Stimulated activated CD4-positive, alpha-beta T cell treated with anti-CD3 and anti-CD28 coated beads, Interleukin-12 subunit alpha, Interleukin-12 subunit beta, amount 100 ng/mL, for 24 hours (primary cell): ENCODE measurements at places on chromosomes 2 and 18.

GRCh38 chr2:159042115-159042850 is 73.8 kb downstream of the TANC1 start:
- no peak for DNase-seq

DNA sequence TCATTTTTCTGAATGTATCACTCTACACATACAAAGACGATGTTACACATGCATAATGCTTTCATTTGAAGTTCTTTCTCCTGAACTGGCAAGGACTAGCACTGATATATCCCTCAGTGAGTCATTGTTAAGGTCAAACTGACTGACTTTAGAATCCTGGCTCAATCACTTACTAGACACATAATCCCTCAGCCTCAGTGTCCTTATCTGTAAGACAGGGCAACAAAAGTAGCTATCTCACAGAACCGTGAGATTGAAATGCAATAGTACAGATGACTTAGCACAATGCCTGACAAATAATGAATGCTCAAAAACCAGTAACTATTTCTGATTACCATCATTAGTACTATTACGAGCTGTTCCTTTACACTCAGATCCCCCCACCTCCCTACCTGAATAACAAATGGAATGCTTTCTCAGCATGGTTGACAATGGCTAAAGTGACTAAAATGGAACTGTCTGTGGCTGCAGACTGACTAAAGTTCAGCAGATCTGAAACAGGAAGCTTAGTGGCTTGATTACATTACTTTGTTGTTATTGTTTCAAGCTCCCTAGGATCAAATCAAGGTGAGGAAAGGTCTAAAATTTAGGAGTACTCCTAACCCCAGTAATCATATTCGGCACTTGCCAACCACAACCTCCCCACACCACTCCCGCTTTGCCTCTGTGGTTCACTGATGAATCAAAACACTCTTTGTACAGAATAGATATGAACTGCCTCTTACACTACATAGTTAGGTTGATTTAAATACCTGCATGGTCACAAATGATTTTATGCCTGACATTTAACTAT is 35.8 kb upstream of the CACNB4 start:
- no peak for DNase-seq

DNA sequence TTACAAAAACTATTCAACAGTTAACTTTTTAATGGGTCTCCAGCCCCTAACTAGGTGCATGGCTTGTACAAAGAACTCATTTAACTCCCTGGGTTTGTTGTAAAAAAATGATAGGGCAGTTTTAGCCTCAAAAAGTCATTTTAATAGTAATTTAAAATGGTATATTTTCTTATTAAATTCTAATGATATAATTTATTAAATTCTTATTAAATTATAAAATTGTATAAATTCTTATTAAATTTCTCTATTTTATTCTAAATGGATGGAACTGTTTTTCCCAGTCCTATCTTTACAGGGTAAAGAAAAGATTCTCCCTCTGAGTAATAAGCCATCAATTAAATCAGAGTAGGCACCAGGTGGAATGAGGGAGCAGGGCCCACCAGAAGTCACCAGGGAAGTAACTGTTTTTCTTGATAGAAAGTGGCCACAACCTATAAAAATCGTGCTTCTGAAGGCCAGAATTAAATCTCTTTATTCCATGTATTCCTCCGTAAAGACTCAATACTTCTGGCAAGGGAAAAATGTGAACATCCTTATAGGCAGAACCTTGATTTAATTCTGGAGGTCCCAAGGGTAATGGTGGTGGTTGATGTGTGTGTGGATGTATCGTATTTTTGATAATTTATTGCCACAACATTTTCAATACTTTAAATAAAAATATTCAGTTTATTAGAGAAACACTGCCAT is 814 bp downstream of the FKBP7 start:
- no peak for DNase-seq

DNA sequence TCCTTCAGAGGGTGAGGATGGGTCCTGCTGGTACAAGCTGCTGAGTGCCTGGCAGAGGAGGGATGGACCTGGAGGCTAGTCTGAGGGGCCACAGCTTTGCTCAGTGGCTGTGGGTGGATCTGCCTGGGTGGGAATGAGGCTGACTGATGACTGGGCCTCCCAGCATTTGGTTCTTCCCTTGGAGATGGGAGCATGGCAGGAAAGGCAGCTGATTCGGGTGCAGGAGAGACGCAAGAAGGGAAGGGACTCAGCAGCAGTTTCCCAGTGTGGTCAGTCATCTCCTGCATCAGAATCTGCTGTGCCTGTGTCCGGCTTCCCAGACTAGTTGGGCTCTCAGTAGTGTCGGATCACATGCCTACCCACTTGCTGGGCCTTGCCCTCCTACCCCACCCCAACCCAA is 7.3 kb downstream of the WIPF1 start:
- DNase-seq, result no peak

GRCh38 chr18:24885276-24885675 is 424.8 kb downstream of the HRH4 start:
- no peak for DNase-seq

GRCh38 chr2:202185156-202185555 is 53.2 kb downstream of the SUMO1 start:
- DNase-seq, result no peak

DNA sequence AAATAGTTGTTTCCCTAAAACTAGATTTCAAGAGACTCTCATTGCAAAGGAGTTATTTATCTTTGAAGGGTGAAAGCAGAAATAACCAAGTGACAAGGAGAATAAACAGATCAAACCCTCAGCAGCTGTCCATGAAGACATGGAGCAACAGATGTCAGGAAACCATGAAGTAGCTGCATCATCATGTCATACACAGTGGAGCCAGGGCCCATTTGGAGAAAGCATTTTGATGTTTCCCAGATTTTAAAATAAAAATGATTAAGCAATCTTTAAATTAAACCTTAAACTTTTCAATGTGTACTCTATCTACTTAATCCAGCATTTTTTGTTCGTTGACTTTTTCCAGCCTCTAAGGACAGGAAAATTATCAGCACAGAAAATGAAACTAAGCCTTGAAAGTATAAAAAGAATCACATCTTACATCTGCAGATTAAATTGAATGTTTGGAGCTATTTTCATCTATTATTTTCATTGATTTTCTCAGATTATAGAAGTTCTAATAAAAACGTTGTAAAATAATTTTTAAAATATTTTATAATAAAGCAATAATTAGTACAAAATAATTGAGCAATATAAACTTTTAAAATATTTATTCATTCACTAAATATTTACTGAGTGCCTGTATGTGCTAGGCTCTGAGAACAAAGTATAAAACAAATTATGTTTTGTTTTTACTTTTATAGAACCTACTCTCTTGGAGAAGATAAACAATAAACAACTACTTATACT is 860.1 kb downstream of the BCL11A start:
- DNase-seq, result no peak

DNA sequence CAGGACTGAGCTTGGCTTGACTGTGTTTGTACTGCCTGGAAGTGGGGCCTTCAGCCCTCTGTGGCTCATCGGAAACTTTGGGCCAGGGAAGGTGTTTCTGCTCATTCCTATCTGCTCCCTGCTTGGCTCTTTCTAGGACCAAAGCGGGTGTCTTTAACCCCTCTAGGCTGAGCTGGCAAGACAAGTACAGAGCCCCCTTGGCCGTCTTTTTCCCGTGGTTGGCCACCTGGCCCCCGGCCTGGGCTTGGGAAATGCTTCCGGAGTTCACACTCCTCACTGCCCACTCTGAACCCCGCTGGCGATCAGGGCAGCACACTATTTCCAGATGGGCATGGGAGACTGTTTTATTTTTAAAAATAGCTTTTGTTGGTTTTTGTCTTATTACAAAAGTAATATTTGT is 243.0 kb downstream of the DYSF start:
- DNase-seq, result no peak

- DNase-seq, result no peak
These were observed 53.1 kb downstream of the MYO1B start for GRCh38 chr2:191298306-191298705.

DNA sequence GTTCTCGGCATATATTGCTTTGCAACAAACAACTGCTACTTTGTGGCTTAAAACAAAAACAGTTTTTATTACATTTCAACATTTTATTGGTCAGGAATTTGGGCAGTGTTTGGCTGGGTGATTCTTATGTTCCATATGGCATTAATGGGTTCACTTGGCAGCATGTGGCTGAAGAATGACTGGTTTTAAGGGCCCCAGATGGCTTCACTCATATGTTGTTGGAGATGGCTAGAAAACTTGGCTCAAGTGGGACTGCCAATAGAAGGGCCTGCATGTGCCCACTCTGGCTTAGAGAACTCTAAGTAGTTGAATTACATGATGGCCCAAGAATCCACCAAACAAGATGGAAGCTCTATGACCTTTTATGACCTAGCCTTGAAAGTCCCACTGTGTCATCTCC is 86.1 kb downstream of the FASTKD2 start:
- DNase-seq, result no peak
